ENCODE measurements at places on chromosomes 4 and X.

DNA sequence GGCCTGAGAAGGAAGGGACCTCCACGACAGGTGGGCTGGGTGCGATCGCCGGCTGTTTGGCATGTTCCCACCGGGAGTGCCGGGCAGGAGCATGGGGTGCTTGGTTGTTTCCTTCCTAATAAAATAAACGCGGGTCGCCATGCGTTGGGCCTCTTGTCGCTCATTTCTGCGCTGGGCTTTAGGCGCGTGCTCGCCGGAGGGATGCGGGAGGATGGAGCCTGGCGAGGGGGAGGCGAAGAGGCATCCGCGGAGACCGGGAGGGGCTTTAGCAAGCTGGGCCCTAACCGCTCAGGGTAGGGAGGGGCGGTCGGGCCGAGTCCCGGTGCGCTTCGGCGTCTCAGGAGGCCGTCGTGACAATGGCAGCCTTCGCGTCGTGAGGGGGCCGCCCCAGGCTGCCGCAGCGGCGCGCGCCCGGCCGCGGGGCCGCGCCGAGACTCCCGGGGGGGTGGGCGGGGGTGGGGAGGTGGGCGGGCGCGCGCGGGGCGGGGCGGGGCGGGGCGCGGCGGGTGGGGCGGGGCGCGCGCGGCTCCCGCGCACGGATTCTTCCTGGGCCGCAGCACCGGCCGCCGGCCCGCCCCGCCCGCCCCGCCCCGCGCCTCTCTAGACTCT, 476 bp upstream of the GDI1 start:
- no peak for DNase-seq

GRCh38 chr4:38924353-38924752, 56.7 kb downstream of the FAM114A1 start:
- no peak for DNase-seq

DNA sequence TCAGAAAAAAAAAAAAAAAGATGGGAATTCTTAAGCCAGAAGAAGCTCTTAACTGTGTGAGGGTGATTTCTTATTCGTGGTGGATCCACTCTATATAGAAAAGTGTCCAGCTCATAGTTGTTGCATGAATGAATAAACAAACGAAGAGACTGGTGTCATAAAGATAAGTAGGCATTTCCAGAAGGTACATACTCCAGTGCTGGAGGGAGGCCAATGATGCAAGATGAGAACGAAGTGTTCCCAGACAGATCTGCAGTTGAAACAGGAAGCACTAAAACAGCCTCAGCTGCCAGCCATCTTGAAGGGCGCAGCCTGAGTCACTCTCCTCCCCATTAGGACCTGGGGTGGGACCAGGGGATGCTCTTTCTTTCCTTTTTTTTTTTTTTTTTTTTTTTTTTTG, 47.4 kb upstream of the HOPX start:
- DNase-seq: no peak

DNA sequence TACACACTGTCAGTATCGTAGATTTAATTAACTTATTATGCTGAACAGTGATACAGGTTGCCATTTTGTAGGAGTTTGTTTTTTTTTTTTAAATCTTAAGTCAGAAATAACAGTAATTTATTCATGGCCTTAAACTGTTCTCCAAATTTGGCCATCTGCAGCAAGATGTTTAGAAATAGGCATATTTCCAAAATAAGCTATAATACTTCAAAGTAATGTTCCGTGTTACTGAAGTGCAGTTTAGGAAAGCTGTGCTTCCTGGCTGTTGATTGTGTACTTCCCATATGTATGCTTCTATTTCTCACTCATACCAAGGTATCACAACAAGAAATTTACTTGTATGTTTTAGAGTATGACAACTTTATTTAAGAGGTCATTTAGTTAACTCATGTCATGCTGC, 28.9 kb downstream of the CPEB2 start:
- DNase-seq: no peak

DNA sequence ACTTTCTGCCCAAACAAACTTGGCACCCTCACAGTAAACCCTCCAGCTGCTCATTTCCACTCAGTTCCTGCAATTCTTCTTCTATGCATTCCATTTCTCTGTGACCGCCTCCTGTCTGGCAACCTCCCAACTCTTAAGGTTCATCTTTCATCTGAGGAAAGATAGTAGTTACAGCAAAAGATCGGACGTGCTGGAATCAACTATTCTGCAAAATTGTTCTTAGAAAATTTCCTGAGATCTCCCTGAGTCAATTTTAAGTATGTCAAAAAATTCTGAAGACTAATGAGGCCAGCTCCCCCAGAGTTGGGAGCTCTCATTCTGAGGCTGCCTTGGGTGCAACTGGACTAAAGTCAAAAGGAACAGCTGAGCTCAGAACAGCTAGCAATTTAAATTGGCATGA, 1026.0 kb downstream of the ADGRL3 start:
- DNase-seq: no peak

- DNase-seq: no peak
Observed at GRCh38 chrX:15512401-15512965, 11.9 kb downstream of the BMX start.

DNA sequence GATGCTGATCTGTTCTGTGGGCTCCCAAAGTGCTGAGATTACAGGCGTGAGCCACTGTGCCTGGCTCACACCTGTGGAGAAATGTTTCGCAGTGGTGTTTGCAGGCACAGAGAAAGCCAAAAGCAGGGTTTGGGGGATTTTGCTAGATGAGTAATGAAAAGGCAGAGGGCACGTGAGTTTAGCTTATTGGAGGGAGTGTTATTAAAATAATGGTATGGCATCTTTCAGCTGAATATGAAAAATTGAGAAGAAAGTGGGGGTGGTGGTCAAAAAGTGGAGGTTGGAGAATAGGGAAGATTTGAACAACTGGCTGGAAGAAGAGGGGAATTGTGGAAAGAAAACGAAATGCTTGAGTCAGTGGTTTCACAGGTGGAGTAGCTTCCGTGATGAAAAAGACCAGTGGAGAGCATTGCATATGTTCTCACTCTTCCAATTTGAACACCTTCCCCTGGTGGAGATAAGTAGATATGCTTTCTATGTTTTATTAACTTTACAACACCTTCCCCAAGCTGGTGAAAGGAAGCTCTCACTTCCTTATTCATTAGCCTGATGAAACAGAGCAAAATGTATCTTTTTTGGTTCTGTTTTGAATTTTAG, 1.1 kb upstream of the CHST7 start:
- no peak for DNase-seq
